ENCODE measurements at places on chromosomes 6 and 20.

DNA sequence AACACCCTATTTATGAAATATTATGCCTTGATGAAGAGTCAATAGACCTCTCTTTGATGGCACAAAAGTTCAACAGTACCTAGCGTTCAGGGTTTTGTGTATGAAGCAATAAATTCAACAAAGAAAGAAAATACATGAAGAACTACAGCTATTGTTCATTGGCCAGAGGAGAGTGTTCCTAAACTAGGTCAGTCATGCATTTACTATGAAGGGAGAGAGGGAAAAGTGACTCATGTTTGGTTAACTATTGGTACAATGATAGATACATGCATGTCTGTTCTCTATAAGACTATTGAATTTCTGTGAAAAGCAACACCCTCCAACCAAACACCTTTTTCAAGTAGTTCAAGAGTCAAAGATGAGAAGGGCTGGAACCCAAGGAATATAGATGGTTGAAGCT, 50.7 kb downstream of the CLIC5 start:
- DNase-seq: no peak

DNA sequence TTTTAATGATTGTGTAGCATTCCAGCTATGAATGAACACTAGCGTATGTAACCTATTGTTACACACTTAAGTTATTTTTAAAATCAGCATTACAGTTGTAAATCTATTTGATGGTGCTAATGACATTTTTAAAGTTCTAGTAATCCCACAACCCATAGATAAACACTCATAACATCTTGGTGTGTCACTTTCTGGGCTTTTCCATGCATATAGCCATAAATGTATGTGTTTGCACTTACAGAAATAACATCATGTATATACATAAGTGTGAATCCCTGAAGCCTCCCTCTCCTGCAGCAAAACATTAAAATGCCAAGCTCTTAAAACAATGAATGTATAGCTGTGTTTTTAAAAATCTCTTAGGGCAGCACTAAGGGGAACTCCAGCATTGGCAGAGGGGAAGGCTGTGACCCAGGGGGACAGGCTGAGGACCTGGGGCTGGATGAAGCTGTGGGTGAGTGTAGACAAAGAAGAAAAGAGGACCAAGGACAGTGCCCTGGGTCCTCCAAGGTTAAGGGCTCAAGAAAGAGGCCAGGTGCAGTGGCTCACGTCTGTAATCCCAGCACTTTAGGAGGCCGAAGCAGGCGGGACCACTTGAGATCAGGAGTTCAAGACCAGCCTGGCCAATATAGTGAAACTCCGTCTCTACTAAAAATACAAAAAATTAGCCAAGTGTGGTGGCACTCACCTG, 929 bp upstream of the CENPB start:
- no peak for DNase-seq

- DNase-seq: no peak
Observed at GRCh38 chr6:103142902-103143301, 1716.8 kb downstream of the HACE1 start.

DNA sequence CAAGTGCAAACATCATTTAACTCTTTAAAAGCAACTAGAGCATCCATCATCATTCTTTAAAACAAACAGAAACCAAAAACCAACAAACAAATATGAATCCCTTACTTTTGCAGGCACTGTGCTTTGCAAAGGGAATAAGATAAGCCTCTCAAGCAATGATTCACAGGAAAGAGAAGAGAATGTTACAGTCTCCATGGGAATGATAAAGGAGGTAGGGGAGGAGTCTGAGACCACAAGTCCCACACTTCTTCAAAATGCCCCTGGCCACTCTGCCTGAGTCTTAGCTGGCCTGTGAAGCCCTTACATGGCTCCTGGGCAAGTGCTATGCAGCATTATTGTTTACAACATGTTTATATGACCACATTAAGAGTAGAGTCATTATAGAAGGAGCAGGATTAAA, 257.7 kb upstream of the MARCKS start:
- no peak for DNase-seq

- no peak for DNase-seq
Observed at GRCh38 chr6:122563364-122564052, 46.7 kb upstream of the PKIB start.

GRCh38 chr20:11304795-11305194, 612.9 kb upstream of the BTBD3 start:
- DNase-seq: no peak

DNA sequence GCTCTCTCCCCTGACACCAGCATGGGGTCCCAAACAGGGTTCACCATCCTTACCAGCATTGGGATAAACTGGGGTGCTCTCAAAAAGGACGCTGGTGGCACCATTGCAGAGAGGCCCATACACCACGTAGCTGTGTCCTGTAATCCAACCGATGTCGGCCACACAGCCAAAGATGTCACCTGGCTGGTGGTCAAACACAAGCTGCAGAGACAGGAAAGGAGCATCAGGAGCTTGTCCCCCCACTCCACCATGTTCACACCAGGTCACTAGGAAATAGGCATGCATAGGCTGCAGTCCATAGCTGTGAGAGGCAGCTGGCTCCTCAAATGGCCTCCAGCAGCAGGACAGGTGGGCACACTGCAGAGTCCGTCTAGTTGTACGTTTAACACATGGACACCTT, 28.8 kb upstream of the APMAP start:
- no peak for DNase-seq

DNA sequence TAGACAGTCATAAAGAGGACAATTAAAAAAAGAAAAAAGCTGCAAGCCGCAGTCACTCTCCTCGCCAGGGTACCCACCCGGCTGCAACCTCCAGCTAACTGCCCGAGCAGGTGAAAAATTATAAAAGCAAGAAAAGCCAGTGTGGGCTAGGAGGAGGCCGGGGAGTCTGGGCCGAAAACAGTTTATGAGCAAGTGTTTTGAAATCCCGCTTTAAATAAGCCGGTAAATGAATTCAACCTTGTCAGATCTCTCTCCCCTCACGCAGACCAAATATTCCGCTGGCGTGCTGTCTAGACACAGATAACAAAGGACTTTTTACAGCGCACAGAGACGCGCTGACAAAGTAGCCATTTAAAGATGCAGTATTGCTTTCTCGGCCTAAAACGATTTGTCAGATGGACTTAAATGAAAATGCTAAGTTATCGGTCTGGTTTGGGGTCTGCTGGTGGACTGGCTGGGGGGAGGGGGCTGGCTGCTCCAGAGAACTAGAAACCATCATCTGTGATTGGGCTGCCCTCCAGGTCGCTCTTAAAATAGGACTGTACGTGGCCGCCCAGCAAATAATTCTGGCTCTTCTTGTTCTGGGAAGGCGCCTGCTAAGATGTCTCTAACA, 24.6 kb downstream of the PMEPA1 start:
- no peak for DNase-seq

GRCh38 chr6:170164271-170164900, 126.5 kb downstream of the DLL1 start:
- DNase-seq: no peak

- DNase-seq: no peak
Observed at GRCh38 chr20:42986143-42986773, 203.4 kb downstream of the PTPRT start.

DNA sequence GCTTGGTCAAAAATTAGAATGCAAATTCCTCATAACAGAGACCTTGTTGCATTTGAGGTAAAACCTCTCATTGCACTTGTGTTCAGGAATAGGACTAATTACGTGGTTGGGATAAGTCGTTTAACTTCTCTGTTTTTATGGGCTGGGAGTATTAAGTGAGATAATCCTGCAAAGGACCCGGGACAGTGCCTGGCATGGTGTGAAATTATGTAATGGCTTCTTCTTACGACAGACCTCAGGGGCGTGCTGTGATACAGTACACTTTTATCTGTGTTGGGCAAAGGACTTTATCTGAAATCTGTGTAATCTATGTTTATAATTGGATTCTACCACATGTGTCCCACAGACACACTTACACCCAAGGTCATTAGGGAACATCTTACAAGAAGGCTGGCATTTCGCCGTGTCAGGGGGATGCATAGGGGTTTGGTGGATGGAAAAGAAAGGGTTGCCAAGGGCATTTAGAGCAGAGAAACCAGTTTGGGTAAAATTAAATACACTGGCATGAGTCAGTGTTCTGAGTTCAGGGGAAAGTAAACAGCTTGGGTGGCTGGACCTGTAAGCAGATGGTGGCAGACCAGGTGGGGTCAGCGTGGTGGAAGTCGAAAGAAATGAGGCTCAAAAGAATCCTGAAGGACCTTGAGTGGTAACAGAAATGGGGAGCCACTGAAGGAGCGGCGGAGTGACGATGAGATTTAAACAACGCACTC, 17.2 kb upstream of the RTF2 start:
- DNase-seq: no peak

GRCh38 chr6:26331218-26332073, 33.6 kb upstream of the BTN3A2 start:
- DNase-seq: no peak

GRCh38 chr6:35173044-35173426, 31.9 kb upstream of the TCP11 start:
- no peak for DNase-seq

- DNase-seq: no peak
Observed at GRCh38 chr20:53800883-53801604, 207.4 kb upstream of the ZNF217 start.

DNA sequence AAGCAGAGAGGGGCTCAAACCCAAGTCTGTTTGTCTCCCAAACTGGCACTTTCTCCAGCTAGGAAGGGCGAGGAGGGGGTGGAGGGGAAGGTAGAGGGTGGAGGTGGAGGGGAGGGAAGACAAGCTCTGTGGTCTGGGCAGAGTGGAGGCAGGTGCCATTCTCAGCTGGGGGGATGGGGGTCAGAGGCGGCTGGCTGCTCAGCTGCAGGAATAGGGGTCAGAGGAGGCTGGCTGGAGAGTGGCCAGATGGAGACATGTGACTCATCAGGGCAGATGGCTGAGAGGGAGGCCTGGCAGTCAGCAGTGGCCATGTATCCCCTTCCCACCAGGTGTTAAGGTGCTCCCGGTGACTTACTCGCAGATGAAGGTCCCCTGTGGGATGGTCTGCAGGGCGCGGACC, 3.5 kb upstream of the SLC44A4 start:
- no peak for DNase-seq

- no peak for DNase-seq
Observed at GRCh38 chr6:110137924-110138887, 41.3 kb downstream of the WASF1 start.

- DNase-seq: no peak
Observed at GRCh38 chr20:20078041-20078440, 25.7 kb downstream of the CFAP61 start.

- no peak for DNase-seq
Observed at GRCh38 chr6:7649037-7649810, 59.2 kb downstream of the SNRNP48 start.

- DNase-seq: no peak
Observed at GRCh38 chr6:140713495-140713894, 1339.0 kb upstream of the CITED2 start.

DNA sequence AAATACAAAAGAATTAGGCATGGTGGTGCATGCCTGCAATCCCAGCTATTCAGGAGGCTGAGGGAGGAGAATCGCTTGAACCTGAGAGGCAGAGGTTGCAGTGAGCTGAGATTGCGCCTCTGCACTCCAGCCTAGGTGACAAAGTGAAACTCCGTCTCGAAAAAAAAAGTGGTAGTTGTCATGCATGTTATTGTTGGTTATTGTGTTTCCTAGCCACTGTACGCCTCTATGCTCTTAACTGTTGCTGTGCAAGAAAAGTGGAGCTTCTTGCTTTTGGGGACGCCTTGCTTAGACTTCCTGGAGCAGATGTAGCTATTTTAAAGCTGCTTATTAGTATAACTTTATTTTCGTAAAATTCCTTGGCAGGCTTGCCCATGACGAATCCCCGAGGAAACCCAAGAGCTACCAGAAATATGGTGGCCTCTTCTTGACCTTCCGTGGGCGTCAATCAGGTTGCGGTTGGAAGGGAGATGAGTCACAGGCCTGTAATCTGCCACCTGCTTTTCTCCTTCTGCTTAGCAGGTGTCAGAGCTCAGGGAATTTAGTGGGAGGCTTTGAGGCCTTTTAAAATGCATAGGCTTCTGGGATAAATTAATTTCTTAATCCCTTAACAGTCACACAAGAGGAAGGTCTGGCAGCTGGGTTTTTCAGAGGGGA, 17.3 kb downstream of the GABRR2 start:
- DNase-seq: no peak

DNA sequence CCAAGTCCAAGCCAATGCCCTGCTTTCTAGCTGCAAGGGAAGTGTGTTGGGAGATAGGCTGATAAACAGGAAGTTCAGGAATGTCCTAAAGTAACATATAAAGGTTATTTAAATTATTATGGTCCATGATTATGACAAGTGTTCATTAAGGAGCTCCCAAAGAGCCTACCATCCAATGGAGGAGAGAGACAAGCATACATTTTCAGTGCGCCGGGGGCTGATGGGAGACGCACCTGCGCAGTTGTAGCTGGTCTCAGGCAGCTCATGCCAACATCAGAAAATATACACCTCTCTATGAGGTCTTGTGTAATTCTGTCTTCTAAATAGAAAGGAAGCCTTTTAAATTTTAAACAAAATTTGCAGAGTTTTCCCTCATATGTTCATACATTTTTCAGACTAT, 12.6 kb upstream of the SFT2D1 start:
- no peak for DNase-seq

- no peak for DNase-seq
Observed at GRCh38 chr6:83215131-83216047, 22.2 kb downstream of the RWDD2A start.

- no peak for DNase-seq
Observed at GRCh38 chr6:142075516-142076101, 57.1 kb upstream of the GJE1 start.

GRCh38 chr6:149389509-149390297, 10.4 kb upstream of the SUMO4 start:
- DNase-seq: no peak

GRCh38 chr6:148441454-148441911, 98.8 kb downstream of the SASH1 start:
- no peak for DNase-seq

GRCh38 chr20:37501940-37502339, 19.1 kb upstream of the NNAT start:
- no peak for DNase-seq

- no peak for DNase-seq
Observed at GRCh38 chr20:6780433-6781190, 13.1 kb downstream of the BMP2 start.

- DNase-seq: no peak
Observed at GRCh38 chr6:6975459-6976111, 132.2 kb upstream of the RREB1 start.

DNA sequence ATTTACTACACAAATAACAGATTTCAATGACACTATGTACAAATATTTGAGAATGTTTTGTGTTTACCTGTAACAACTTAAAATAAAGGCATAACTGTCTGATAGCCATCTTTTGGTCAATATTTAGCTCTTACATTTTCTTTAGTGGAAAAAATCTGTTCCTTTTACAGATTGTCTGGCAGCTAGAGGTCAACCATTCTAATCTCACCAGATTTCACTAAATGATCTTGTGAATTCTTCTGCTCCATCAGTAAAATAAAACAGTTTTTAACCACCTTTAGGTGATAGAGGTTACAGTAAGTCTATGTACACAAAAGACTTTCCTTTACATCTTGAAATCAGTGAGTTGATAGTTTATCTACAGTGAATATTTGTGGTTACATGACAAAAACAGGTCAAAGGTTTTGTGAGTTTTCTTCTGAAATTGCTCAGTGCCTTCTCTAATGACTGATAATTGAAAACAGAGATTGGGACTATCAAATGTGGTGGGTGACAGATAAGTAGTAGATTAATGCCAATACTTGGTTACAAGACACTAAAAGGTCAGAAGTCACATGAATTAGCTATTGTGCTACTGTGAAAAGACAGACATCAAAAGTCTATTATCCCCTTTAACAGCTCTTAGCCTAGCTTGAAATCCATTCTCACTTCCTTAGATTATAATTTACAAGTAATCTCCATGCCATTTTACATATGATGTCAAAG, 47.4 kb downstream of the BMP5 start:
- no peak for DNase-seq

GRCh38 chr20:35994994-35995453, 26.6 kb downstream of the CNBD2 start:
- peak; percentile 70 for DNase-seq

All from stimulated activated CD8-positive, alpha-beta memory T cell treated with anti-CD3 and anti-CD28 coated beads, Interleukin-7, amount 100 ng/mL, for 24 hours (primary cell).